LHCN-M2 (cell line): ENCODE measurements at places on chromosomes 3 and 15. TPM values are rescaled to one million over a fixed set of nuclear protein-coding genes. Genes with fewer than 3 reads are reported as not detected.

ASB14 gene
- total RNA-seq = not detected in 2 replicates

FSD2 gene
- not detected in 2 replicates for total RNA-seq

CPN2 gene
- not detected in 2 replicates for total RNA-seq

RLBP1 gene
- total RNA-seq = not detected in 2 replicates

SETD2 gene
- 18.3 and 23.1 TPM in 2 replicates for total RNA-seq

DNAH12 gene
- total RNA-seq = 0.77 and 1.6 TPM in 2 replicates

IL12A gene
- total RNA-seq = 1.4 and 11.3 TPM in 2 replicates

DHX36 gene
- 31.9 and 33.0 TPM in 2 replicates for total RNA-seq
